ENCODE measurements at places on chromosomes 12 and 14.
A peak's percentile ranks its signal among the peaks of the same experiment; 100 is the strongest.

DNA sequence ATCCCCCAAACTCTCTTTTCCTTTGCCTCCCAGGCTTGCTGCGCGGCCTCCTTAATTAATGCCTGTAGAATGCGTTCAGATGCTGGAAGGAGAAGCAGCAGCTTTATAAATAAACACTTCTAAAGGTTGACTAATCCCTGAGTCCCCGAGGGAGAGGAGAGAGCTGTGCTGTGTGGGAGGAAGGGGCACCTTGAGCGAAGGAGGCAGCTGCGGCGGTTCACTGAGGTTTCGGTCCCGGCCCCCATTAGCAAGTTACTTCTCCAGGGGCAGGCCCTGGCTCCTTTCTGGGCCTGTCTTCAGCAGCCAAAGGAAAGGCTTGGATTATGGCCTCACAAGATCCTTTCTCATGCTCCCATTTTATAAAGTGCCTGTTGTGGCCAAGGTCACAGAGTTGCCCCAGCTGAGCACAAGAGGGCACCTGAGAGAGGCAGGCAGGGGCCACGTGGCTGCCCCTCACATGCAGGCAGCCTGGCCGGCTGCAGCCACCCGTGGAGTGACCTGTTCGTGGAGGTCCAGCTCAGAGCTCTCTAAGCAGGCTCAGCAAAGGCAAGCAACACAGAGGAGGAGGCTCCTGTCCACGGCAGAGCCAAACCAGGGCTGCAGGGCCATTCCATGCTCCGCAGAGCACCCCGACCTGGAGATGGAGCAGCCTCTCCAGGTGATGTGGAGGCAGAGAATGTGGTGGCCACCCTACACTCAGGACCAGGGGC lies 15.0 kb upstream of the CACNA2D4 start:
- no peak for DNase-seq

GRCh38 chr12:12327802-12328201 lies 22.2 kb downstream of the MANSC1 start:
- no peak for DNase-seq

DNA sequence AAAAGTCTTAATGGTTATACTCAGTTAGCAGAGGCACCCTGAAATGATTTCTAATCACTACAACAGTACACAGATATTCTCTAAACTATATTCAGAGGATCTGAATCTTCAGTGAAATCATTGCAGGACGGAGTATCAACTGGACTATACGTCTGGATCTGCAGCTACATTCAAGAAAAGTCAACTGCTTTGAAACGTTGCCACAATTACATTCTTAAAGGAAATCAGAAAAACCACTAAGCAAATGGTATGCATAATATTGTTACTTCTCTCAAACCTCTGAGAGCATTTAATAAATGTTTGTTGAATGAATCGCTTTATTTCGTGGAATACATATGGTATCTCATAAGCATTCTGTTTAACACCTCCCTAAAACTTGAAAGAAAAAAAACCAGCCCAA lies 67.4 kb downstream of the MED13L start:
- no peak for DNase-seq

GRCh38 chr14:53613404-53614253 lies 343.0 kb downstream of the BMP4 start:
- DNase-seq, result no peak

DNA sequence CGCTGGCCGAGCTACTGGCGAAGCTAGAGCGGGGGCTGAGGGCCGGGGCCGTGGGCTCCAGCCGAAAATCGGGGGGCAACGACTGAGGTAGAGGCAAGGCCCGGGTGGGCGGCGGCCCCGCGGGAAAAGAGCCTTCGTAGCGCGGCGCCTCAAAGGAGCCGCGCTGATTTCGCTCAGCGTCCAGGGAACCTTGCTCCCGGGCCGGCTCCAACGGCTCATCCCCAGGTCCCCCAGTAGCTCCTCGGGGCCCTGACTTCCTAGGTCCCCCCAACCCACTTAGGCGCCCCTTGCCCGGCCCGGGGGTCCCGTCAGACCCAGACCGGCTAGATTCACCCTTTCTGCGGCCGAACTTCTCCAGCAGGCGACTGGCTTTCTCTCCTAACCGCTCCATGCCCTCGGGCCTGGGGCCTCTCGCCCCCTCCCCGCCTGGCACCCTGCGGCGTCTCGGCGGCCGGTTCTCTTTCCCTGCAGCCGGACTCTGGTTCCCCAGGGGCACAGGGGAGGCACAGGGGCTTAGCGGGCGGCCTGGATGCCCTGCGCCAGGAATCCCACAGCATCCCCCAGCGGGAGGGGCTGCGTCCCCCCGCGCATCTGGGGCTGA lies 375 bp downstream of the AJUBA start:
- DNase-seq, result peak; percentile 12

DNA sequence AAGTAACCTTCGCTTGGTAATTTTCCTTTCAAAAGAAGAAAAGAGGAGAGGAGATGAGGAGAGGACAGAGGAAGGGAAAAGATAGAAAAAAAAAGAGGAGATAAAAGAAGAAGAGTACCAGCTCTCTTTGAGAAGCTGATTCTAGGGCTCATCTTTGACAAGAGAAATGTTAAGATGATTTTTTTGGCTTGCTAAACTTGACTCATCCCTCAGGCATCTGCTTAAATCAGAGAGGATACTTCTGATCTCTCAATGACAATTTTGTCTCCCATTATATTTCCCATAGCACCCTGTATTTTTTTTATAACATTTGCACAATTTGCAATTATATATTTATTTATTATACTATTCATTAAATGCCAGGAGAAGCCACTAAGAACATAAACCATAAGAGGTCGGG lies 17.1 kb downstream of the SYT1 start:
- no peak for DNase-seq

GRCh38 chr12:11553871-11554533 lies 95.5 kb upstream of the ETV6 start:
- DNase-seq, result peak; percentile 68

GRCh38 chr12:94831081-94831751 lies 172.3 kb downstream of the NDUFA12 start:
- peak; percentile 21 for DNase-seq

GRCh38 chr14:51022769-51023168 lies 72.1 kb downstream of the TRIM9 start:
- no peak for DNase-seq

- no peak for DNase-seq
Measured at GRCh38 chr12:64412459-64412858, 8.3 kb downstream of the XPOT start.

DNA sequence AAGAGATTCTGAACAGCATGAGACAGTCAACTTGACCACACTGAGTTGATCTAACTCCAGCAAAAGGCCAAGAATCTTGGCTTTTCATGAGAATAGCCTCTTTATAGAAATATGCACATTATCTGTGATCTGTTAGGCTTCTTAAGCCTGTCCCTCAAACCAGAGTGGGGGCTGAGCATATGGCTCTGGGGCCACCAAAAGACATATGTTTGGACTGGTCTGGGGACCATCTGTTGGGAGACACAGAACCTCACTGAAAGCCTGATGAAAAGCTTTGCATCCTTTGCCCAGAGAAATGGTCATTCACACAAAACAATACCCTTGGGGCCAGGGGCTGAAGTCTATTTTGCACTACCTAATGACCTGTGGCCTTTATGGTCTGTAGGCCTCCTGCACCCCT lies 165.3 kb upstream of the PRMT8 start:
- no peak for DNase-seq

- DNase-seq, result peak; percentile 70
Measured at GRCh38 chr12:12715459-12716150, 1.6 kb upstream of the CDKN1B start.

DNA sequence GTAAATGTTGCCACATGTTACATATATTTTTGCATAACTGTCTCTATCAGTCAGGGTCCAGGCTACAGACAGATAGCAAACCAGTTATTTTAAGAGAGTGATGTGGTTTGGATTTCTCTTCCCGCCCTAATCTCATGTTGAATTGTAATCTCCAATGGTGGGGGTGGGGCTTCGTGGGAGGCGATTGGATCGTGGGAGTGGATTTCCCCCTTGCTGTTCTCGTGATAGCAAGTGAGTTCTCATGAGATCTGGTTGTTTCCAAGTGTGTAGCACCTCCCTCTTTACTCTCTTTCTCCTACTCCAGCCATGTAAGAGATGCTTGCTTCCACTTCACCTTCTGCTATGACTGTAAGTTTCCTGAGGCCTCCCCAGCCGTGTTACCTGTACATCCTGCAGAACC lies 704.2 kb upstream of the TBX3 start:
- no peak for DNase-seq

DNA sequence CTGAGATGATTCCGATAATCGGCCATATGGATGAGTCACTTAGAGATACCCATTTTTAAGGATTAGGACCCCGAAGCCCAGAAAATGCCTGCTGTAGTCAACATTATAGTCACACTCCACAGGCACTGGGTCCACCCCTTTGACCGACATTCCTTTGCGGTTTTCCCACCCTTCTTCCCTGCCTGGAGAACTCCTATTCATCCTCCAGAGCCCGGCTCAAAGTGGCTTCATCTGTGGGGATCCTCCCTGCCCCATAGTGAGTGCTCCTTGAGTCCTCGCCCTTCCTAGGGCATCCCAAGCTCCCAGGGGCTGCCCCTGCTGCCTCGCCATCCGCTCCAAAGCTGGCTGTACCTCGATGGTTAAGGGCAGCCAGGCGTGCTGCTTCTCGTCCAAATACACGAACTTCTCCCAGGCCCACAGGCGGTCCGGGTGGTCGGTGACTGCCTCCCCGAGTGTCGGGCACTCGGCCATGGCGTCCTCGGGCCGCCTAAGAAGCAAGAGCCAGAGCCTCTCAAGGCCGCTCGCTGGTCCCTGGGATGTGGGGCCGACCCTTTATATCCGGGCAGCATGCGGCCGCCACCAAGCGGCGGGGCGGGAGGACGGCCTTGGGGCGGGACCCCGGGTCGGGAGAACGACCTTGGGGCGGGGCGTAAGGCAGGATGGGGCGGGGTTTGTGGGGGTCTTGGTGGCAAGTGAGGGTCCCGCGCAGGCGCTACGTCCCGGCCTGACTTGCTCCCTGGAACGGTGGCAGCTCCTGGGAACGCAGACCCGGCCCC lies at the start of gene TCL1A:
TCL1A (minus strand) TSS at position 530 of the 776 bp plus-strand sequence; CDS start at position 471, 59 bp downstream.
- DNase-seq, result peak; percentile 5

- no peak for DNase-seq
Measured at GRCh38 chr14:42421377-42422078, 814.9 kb downstream of the LRFN5 start.

GRCh38 chr12:100445081-100445481 lies 28.6 kb upstream of the NR1H4 start:
- no peak for DNase-seq

DNA sequence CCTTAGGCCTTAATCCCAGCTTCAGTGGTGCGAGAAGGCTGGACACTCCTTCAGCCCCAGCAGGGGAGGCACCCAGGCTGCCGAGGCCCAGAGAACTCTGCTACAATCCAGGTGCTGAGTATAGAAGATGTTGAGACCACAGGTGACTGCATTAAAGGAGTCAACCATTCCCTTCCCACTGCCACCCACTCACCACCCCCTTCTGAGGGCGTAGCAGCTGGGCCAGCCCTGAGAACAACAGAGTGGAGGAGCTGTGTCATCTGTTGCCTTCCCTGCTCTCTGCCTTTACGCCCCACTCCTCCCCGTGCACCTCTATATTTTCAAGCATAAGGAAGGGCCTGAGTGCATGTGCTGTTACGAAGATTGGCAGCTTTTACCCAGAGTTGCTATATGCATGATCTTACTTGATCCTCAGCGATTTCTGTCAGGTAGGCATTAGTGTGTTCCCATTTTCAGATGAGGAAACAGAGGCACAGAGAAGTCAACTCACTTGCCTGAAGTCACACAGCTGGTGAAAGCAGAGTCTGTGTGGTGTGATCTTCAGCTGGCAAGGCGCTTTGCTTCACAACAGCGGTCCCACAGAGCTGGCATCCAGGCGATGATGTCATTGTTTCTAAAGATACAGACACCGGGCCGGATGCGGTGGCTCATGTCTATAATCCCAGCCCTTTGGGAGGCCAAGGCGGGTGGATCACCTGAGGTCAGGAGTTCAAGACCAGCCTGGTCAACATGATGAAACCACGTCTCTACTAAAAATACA lies 46.7 kb downstream of the RIN3 start:
- peak; percentile 42 for DNase-seq

- peak; percentile 31 for DNase-seq
Measured at GRCh38 chr12:6574576-6575295, 6.6 kb upstream of the NOP2 start.

- no peak for DNase-seq
Measured at GRCh38 chr14:68632054-68632895, 160.6 kb downstream of the ZFP36L1 start.

GRCh38 chr12:95738024-95738611 lies 52.4 kb downstream of the NTN4 start:
- DNase-seq, result no peak

DNA sequence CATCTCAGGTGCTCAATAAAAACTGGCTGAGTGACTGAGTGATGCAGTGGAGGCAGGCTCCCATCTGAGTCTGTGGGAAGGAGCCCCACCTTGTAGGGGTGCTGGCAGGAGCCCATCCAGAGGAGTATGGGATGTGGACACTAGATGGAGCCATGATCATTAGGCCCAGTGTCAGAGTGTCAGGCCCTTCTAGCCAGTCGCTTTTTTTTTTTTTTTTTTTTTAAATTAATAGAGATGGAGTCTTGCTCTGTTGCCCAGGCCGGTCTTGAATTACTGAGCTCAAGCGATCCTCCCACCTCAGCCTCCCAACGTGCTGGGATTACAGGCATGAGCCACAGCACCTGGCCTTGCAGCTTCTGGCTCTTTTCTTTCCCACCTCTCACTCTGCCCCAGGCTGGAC lies 11.5 kb downstream of the RITA1 start:
- peak; percentile 68 for DNase-seq
